ENCODE measurements at places on chromosomes 3 and 15.
A peak's percentile ranks its signal among the peaks of the same experiment; 100 is the strongest.

- no peak for DNase-seq
Measured at GRCh38 chr15:91716536-91716935, 137.0 kb upstream of the SLCO3A1 start.

DNA sequence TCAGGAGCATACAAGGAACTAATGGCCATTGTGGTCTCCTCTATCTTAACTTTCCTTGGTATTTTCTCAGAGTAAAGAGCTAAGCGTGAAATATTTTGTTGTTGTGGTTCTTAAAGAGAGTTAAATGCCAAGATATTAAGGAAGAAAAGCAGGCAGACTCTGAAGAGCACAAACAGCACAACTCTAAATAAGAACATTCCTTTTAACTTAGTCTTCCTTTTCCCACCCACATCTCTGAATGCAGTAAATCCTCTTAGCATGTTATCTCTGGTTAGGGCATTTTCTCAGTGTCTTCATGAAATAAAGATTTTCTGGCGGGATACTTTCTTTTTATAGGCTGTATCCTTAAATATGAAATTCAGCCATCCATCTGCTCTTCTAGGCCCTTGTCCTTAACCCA lies 1.5 kb downstream of the GPR87 start:
- DNase-seq: no peak

- peak; percentile 27 for DNase-seq
Measured at GRCh38 chr3:52721002-52721729, 15.3 kb downstream of the SPCS1 start.

- no peak for DNase-seq
Measured at GRCh38 chr3:44981220-44981619, 5.2 kb downstream of the EXOSC7 start.

- no peak for DNase-seq
Measured at GRCh38 chr3:108412121-108412750, 98.2 kb downstream of the MYH15 start.

- no peak for DNase-seq
Measured at GRCh38 chr15:78243491-78243941, 9.2 kb upstream of the ACSBG1 start.

DNA sequence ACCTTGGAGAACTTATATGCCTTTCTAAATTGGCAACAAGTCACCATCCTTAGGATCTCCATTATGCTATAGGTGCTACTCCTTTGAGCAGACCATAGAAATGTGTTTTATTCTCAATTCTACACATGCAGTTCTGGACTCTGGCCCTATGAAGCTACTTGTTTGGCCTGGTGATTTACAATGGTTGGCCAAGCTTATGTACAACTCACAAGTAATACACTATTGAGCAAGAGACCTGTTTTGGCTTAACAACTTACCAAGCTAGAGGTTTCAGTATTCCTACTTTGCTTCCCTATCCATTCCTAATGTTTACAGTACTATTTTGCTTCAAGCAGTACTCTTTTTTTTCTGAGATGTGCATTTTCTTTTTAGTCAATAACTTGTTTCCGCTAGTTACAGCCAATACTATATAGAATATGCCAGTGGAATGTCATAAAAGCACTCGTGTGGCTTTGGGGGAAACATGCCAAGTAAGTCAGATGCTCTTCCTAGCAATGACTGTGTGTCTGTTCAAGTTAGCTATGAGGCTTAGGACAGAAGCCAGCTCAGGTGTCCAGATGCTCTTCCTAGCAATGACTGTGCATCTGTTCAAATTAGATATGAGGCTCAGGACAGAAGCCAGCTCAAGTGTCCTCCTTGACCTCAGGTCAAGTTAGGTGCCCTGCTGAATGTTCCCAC lies 174.9 kb upstream of the SEMA6D start:
- DNase-seq: no peak

- DNase-seq: no peak
Measured at GRCh38 chr3:124802702-124803101, 72.5 kb downstream of the UMPS start.

GRCh38 chr15:43550527-43551363 lies 33.3 kb downstream of the MAP1A start:
- no peak for DNase-seq

DNA sequence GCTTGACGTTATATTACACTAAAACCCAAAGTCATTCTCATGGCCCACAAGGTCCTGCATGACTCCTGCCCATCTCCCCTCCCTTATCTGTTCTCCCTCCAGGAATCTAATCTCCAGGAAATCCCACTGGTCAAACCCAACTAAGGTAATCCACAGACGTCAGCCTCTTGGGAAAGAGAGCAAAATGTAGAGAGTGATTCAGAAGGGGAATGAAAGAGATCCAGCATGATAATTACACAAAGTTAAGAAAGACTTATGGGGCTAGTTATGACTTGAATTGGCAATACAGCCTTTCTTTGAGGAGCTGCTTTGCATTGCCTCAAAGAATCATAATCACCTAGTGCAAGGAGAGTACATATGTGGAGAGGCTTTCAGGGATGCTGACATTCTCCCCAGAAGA lies 137.8 kb upstream of the MYRIP start:
- DNase-seq: no peak

DNA sequence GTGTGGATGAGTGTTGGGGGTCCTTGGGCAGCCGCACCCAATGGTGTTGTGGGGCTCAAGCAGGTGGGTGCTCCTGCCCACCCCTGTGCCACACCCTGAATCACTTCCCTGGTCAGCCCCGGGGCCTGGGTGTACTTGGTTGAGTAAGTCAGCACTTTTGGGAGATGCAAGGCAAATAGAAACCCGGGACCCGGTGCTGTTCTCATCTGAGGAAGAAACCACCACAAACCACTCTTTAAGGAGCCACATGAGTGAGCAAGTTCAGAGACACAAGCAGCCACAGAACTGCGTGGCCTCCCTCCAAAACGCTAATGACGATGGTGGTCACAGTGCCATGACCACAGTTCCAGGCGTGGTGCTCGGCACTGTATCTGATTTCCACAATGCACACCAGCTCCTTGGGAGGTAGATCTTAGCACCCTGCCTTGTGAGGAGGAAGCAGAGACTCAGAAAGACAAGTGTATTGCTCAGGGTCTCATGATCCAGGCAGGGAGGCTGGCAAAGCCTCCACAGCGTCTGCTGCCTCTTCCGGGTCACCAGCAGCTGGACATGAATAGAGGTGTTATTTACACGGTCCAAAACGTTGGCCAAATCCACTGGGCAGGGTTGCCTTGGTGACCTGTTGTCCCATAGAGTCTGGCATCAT lies 118.2 kb upstream of the ALDH1A3 start:
- no peak for DNase-seq

DNA sequence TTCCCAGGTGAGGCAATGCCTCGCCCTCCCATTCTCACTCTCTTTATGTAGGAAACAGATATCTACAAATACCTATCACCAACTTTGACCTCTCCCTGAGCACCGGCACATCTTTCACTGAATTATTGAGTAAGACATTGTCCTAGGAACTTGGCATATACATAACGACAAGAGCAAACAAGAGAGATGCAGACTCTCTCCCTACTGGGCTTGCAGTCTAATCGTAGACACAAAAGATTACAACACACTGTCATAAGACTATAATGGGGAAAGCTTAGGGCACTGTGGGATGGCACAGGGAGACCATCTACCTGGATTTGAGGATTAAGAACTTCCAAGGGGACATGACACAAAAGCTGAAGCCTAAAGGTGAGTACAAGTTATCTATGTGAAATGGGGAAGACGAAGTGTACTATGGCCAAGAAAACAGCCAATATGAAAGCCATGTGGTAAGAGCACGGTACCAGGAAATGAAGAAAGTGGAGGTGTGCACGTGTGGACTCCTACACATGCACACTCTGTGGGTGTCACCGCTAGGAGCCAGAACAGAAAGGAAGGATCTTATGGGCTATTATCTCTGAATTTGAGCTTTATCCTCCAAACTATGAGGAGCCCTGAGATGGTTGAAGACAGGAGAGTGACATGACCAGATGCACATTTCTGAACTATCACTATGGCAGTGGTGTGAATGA lies 218.8 kb upstream of the STRIT1 start:
- no peak for DNase-seq

GRCh38 chr3:113166719-113167492 lies 44.5 kb upstream of the BOC start:
- no peak for DNase-seq

DNA sequence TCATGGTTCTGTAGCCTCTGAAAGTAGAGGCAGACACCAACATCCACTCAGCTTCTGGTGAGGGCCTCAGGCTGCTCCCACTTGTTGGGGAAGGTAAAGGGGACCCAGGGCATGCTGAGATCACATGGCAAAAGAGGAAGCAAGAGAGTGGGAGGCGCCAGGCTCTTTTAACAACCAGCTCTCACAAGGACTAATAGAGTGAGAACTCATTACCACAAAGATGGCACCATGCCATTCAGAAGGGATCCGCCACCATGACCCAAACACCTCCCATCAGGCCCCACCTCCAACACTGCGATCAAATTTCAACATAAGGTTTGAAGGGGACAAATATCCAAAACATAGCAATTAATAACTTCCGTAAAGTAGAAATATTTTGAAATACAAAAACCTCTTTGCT lies 192.3 kb downstream of the OCA2 start:
- no peak for DNase-seq

- no peak for DNase-seq
Measured at GRCh38 chr3:65628978-65629377, 409.7 kb downstream of the MAGI1 start.

GRCh38 chr15:98570119-98570518 lies 78.2 kb upstream of the IGF1R start:
- no peak for DNase-seq

DNA sequence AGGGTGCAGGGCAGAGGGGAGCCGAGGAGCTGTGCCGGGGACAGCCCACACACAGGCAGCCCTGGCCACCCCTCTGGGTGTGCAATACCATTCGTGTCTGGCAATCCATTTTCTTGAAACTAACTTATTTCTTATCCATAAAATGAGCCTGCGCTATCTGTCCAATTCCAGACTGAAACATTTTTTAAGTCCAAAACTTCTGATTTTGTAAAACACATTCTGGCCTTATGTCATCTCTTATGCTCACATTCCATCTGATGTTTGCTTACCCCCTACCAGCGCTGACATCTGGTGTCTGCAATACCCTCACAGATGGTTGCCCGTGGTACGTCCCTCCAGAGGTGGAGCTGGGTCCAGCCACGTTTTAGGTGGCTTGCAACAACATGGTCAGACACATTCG lies 31.8 kb downstream of the PCSK6 start:
- DNase-seq: no peak

DNA sequence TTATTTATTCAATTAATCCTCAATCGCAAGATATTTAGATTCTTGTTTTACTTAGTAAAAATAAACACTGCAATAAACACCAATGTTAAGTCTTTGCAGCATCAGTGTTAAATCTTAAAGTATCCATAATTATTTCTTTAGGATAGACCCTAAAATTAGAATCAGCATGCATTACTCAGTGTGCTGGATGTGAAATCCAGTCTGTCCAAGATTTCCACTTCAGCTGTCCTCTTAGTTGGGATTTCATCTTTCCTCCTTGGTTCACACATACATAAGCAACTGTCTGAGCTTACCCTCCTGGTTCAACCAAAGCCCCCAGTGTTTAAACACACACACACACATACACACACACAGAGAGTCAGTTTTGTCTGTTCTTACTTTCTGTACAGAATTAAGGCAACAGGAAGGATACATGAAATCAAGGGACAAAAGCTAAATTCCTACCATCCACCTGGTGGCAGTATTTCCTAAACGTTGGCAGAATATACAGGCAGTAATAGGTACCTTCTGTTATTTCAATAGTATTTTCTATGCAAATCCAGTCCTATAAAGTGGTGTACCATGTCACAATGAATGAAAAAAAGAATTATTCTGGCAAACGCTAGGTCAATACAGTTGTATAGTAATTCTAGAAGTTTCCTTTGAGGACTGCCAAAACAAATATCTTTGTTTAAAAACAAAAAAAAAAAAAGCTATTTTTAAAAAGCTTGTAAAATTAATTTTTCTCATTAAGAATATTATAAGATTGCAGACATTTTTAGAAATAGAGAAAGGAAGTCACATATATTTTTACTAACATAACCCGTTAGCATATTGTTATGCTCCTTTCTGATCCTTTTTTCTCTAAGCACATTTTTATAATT lies 27.3 kb upstream of the DMXL2 start:
- peak; percentile 77 for DNase-seq

DNA sequence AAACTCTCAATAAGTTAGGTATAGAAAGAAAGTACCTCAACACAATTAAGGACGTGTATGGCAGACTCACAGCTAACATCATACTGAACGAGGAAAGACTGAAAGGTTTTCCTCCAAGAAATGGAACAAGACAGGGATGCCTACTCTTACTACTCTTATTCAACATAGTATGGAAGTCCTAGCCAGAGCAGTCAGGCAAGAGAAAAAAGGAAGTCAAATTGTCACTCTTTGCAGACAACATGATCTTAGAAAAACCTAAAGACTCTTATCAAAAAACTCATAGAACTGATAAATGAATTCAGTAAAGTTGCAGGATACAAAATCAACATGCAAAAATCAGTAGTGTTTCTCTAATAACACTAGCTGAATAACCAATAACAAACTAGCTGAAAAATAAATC lies 96.0 kb downstream of the C3orf70 start:
- no peak for DNase-seq

DNA sequence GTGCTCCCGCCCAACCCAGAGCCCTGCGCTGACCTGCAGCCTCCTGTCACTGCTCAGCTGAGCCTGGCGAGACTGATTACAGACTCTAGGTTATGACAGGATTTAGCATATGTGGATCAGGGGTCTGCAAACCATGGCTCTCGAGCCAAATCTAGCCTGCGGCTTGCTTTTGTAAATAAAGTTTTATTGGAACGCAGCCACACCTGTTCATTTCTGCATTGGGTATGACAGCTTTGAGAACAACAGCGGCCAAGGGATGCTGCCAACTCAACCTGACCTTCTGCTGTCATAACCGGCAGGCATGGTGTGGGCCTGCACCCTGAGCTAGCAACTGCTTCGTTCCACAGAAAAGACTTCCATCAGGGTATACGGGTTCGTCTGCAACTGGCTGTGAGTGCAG lies 50.5 kb upstream of the IQSEC1 start:
- no peak for DNase-seq

- DNase-seq: no peak
Measured at GRCh38 chr3:150605998-150606641, 3.0 kb downstream of the SELENOT start.

- DNase-seq: no peak
Measured at GRCh38 chr15:41689834-41690233, 29.6 kb downstream of the MGA start.

DNA sequence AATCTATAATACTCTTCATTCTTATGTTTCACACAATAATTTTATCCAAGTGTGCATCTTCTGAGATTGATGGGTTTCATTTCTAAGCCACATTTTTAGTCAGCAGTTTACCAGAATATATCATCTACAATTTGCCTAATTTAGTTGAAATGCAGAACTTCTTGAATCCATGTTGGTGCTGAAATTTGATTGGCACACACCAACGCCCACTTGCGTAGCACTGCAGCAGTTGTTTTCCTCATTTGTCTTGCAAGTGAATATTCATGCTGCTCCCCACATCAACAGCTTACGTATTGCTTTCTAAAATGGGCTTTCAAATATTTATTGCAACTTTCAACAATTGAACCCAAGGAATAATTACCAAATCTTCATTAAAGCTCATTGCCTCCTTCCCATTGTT lies 87.8 kb upstream of the CTDSPL start:
- DNase-seq: no peak

- DNase-seq: peak; percentile 46
Measured at GRCh38 chr3:194141415-194142155, 5.6 kb downstream of the HES1 start.
